ENCODE measurements at places on chromosomes 2 and 18.

DNA sequence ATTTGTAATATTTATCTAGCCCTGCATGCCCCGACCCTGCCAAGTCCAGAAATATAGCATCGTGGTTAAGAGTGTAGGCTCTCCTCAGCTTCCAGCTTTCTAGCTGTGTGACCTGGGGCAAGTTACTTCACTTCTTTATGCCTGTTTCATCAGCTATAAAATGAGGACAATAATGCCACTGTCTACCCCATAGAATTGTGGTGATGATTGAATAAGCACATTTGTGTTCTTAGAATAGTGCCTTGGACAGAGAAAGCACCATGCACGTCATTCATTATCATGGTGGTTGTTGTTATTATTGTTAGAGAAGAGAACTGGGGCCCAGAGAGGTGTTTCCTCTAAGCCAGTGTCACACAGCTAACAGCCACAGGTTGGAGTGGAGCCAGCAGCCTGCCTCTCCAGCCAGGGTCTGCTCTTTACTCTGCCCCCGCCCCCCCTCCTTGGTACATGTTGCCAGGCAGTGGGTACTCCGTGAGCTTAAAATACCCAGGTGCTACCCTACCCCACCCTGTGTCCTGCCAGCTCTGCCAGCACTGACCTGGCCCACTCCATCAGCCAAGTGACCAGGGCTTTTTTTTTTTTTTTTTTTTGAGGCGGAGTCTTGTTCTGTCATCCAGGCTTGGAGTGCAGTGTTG, 202.1 kb downstream of the CTIF start:
- DNase-seq, result no peak

DNA sequence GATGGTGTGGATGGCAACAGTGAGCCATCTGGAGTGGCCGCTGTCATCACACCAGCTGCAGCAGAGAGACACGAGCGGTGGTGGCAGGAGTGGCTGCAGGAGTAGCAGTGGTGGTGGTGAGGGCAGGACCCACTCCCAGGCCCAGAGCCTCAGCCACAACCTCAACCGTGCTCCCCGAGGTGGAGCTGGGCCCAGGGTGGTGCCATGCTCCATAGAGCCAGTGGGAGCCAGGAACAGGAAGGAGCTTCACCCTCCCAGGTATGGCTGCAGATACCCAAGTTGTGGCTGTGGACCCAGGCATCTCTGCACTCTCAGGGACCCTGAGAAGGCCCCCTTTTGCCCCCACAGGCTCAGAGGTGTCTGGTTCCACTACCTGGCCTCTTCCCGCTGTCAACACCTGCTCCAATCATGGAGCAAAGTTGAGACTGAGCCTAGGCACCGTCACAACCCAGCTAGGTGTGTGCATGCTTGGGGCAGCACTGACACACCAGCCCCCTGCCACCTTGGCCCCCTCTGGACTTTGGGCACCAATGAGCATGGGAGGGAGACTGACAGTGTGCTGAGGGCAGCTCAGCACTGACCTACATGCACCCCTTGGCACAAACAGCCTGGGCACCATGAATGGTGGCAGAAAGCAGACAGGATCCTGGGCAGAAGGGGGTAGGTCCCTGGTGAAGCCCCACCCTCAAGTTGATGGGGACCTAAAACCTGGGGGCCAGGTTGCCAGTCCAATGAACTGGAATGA, 188.9 kb downstream of the NDUFA10 start:
- DNase-seq, result no peak

GRCh38 chr18:55783921-55784320, 195.9 kb upstream of the TCF4 start:
- no peak for DNase-seq

DNA sequence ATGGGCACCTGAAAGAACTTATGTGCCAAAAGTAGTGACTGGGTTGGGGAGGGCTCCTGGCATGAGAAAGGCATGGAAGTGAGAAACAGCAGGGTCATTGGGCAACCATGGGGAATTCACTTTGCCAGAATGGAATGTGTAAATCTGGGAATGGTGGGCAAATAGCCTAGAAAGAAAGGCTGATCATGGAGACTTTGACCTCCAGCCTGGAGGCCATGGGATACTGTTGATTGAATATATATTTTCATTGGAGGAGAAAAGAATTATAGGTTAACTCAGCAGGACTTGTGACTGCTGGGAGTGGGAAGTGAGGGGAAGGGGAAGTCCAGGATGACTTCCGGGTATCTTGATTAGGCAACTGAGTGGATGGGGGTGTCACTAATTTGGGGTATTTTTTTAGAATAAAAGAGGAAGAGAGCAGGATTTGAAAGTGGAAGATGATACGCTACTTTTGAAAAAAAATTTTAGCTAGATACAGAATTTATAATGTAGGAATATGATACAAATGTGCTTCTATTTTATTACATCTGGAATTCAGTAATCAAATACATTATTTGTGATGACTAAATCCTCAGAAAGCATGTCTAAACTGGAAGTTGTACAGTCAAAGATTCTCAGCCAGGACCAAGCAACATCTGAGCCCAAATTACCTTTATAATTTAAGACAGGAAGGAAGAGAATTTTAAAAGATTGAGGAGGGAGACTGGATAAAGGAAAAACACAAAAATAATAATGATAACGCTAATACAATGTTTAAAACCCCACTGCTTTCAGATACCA, 116.2 kb downstream of the GATA6 start:
- DNase-seq, result no peak

DNA sequence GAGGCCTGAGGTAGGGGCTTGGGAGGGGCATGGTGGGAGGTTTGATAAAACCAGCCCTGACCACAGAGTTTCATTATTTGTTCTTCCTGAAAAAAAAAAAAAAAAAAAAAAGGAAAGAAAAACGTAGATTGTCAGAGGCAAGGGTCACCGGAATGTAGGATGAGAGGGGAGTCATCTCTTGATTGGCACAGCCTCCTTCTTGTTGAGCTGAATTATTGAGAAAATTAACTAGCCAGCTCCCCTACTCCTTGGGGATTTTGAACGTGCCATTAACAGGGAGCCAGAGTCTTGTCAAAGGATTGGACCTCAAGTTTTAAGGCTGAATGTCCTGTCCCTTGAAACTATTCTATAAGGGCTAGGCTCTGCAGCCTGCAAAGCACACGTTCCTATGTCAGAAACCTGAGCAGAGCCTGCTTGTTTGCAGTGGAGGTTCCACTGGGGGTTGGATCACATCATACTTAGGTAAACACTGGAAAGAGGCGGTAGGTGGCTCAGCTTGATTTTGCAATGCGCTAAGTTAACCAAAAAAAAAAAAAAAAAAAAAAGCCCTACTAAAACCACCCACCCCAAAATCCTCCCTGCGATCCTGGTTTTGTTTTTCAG, 2.3 kb downstream of the INHBB start:
- DNase-seq, result no peak

GRCh38 chr2:229141424-229142025, 129.6 kb downstream of the PID1 start:
- no peak for DNase-seq

GRCh38 chr2:225895126-225895525, 495.6 kb downstream of the NYAP2 start:
- no peak for DNase-seq

GRCh38 chr2:73749314-73749713, 12.2 kb upstream of the TPRKB start:
- no peak for DNase-seq

DNA sequence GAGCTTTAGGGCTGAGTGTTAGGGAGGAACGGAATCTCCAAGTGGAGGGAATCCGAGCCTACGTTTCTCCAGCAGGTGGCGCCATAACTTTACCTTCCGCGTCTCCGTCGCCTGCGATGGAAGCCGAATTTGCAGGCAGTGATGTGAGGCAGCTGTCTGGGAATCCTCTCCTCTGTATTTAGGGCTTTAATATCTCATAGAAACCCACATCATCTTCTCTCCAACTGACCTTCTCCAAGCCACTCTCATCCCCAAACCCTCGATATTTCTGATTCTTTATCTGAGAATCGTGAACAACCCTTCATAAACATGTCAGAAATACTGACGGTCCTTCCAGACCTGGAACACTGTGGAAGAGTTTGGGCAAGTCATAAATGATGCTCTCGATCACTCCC, 27.5 kb downstream of the SIX2 start:
- no peak for DNase-seq

DNA sequence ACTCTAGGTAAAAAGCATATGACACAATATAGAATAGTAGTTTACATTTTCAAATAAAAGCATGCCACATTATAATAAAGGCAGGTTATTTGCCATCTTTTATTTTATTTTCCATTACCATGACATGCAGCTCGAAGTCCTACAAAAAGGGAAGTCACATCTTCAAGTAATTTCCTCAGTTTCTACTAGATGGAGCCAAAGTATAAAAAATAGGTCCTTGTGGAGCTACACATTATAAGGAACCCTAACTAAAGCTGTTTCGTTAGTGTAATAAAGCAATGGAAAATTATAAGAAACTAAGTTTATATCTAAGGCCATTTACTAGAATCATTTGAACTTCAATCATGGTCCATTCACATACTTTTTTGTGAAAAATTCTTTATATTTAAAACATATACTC, 674.5 kb downstream of the KCNJ3 start:
- DNase-seq, result no peak

- DNase-seq, result no peak
These were observed 836.3 kb upstream of the ACVR2A start for GRCh38 chr2:147008481-147008880.

Data from thoracic aorta (tissue), 2 donors.